ENCODE measurements at places on chromosomes 3 and 15. TPM values are rescaled to one million over a fixed set of nuclear protein-coding genes. Genes with fewer than 3 reads are reported as not detected.
A peak's percentile ranks its signal among the peaks of the same experiment; 100 is the strongest.

MEIS2 gene
- polyA plus RNA-seq: 7.4 TPM

PRSS50 gene
- polyA plus RNA-seq: 0.44 TPM

DNA sequence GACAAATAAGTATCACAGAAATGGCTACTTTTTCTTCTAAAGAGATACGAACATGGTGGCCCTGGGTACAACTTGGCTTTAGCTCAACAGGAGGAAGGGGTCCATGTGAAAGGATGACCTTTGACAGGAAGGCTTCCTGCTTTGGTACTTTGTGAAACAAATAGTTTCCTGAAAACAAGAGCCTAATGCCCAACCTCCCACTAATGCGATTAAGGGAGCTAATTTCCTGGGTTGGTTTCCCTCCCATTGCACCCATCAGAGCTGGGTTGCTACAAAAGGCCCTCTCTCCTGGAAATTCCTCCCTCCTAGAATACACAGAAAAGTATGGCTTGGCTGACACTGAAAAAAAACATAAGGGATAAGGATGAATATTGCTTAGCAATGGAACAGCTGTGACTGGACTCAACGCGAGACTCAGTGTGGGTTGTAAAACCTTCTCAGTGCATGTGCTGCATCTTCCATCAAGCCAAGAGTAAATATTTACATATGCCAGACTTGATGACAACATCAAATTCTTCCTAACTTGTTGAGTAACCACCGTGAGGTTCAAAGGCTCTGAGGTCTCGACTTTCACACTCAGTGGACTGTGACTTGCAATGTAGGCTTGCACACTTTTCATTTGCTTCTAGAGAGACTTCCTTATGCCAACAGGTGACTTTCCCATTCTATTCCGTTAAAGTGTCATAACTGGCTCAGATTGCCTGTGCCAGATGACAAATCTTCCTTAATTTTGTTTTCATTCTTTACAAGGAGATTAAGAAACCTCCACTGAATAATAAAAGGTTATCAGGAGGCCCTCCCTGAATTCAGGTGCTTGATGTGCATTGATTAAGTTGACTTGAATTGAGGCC, 60.1 kb downstream of the ADAMTS9 start:
- DNase-seq: no peak

CLDN16 gene
- 0.09 TPM for polyA plus RNA-seq

- peak; percentile 48 for DNase-seq
Measured at GRCh38 chr15:101489599-101490407, at the start of gene PCSK6. TSS of gene PCSK6 (minus strand) at chr15:101489707. CDS start at chr15:101489670, 37 bp downstream.

INKA1 gene
- polyA plus RNA-seq: 15.4 TPM

DNA sequence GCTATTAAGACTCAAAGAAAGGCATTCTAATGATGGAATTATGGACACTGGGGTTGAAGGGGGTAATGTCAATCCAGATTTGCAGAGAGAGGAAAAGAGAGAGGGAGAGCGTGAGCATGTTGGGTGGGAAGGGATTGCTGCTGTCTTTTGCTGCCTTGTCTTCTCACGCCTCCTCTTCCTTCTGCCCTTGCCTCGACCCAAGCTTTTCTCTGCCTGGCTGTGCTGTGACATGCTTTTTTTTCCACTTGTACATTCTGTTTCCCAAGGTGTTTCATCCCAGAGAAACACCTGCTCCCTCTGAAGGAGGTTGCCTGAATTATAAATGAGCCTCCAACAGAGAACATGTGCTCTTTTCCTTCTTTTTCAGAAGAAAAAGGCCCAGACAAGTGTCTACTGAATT, 80.3 kb downstream of the BDH1 start:
- no peak for DNase-seq

- peak; percentile 86 for DNase-seq
Measured at GRCh38 chr15:38470816-38471215, 16.9 kb downstream of the FAM98B start.

- no peak for DNase-seq
Measured at GRCh38 chr15:70502529-70502928, 260.8 kb downstream of the UACA start.
